ENCODE measurements at places on chromosomes 13 and 19. TPM values are rescaled to one million over a fixed set of nuclear protein-coding genes. Genes with fewer than 3 reads are reported as not detected.

- ATAC-seq = peak; percentile 77
Observed at GRCh38 chr13:75762076-75762937, 126.2 kb downstream of the LMO7 start.

GRCh38 chr19:15488489-15489226 is 9.4 kb upstream of the PGLYRP2 start:
- ATAC-seq = no peak

Gene KIR3DL1
- not detected for total RNA-seq

Gene ZNF433
- 4.0 TPM for total RNA-seq

DNA sequence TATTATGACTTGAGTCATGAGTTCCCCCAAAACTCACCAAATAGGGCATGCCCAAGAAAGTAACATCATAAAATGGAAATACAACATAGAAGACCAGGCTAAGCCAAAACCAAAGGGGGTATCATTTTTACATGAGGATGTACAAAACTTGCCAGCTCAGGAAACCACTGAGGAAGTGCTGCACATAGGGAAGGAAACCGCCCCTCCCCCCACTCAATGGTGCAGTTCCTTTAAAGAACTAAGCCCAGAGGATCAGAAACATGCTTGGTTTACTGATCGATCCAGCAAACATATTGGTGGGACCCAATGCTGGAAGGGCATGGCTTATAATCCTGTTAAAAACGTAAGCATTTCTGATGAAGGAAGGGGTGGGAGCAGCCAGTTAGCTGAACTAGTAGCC is 4.2 kb upstream of the ZNF486 start:
- no peak for ATAC-seq

Gene FUT2
- 101 TPM for total RNA-seq

DNA sequence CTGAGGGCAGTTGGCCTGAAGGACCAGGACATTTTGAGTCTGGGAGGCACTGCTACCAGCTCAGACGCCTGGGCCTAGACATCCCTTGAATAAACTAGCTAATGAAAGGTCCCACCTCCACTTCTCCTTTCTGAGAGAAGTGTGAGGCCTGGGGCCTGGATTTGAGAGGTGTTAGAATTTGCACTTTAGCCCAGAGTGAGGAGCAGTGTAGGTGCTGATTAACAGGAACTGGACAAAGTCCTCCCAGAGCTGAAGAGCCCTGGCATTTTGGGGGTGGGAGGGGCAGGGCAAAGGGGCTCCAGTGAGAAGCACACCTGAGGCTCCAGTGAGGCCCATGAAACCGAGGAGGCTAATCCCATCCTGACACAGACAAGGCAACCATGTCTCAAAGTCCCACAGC is 15.2 kb upstream of the SLC1A5 start:
- ATAC-seq = no peak

GRCh38 chr19:45681391-45682015 is 10.2 kb downstream of the SNRPD2 start:
- ATAC-seq = peak; percentile 87

DNA sequence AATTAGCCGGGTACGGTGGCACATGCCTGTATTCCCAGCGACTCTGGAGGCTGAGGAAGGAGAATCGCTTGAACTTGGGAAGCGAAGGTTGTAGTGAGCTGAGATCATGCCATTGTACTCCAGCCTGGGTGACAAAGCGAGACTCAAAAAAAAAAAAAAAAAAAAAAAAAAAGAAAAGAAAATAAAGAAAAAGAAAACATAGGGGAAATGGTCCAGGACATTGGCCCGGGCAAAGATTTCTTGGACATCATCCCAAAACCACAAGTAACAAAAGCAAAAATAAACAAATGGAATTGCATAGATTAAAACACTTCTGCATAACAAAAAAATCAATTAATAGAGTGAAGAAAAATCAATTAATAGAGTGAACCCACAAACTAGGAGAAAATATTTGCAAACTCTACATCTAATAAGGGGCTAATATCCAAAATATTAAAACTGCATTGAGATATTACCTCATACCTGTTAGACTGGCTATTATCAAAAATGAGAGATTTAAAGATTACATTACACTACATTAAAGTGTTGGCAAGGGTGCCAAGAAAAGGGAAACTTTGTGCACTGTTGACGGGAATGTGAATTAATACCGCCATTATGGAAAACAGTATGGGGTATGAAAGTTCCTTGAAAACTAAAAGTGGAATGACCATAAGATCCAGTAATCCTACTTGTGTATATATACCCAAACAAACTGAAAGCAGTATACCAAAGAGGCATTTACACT is 18.5 kb upstream of the ABCC4 start:
- ATAC-seq = no peak

DNA sequence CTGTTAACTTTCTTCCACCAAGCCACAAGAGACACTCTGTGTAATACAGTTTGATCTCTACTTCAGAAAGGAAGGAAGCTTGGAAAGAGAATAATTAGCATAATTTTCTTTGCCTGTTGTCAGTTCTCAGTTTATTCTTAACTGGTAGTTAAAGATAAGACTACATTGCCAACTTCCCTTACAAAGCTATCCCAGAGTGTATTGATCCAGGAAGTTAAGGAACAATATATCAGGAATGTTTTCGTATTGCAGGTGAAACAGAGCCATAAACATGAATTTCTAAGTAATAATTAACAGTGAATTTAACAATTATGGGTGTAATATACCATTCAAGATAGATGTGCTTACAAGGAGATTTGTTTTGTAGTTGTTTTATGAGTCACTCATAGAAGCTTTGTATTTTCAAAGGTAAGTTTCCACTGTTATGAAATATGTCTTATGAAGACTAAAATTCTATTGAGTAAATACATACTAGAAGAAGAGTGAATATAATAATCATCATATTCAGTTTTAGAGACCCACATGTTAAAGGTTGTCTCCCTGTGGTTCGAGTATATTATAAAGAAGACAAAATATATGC is 88.4 kb upstream of the KLF5 start:
- ATAC-seq = peak; percentile 71

DNA sequence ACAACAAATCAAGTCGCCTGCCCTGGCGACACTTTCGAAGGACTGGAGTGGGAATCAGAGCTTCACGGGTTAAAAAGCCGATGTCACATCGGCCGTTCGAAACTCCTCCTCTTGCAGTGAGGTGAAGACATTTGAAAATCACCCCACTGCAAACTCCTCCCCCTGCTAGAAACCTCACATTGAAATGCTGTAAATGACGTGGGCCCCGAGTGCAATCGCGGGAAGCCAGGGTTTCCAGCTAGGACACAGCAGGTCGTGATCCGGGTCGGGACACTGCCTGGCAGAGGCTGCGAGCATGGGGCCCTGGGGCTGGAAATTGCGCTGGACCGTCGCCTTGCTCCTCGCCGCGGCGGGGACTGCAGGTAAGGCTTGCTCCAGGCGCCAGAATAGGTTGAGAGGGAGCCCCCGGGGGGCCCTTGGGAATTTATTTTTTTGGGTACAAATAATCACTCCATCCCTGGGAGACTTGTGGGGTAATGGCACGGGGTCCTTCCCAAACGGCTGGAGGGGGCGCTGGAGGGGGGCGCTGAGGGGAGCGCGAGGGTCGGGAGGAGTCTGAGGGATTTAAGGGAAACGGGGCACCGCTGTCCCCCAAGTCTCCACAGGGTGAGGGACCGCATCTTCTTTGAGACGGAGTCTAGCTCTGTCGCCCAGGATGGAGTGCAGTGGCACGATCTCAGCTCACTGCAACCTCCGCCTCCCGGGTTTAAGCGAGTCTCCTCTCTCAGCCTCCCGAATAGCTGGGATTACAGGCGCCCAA is at the start of gene LDLR:
Gene LDLR, plus strand, starts transcription at position 210 of the 760 bp plus-strand sequence. Its CDS starts 86 bp downstream, at position 296.
- peak; percentile 66 for ATAC-seq

DNA sequence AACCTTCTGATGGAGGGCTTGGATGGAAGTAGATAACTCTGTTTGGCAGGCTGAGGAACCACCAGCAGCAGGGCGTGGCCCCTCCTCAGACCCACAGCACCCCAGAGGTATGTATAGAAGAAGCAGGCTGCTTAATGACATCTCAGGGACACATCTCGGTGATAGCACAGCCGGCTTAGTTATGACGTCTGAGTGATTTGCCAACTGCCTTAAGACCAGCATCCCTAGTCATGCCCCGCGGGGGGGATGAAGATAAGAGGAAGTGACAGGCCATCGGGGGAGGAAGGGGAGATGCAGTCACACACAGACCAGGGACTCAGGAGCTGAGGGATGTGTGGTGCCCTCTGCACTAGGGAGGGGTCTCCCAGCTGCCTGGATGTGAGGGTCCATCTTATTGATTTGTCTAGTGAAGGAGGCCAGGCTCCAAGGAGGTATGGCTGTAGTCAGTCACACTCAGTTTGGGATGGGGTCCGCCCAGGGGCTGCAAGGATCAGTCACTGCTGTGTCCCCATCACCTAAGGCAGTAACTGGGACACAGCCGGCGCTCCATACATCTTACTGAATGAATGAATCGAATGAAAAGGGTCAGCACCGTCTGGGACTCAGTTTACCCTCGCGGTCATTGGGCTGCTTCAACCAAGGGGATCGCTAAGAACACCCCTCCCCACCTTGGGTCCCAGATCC is 19.2 kb upstream of the ERCC1 start:
- ATAC-seq = no peak

- peak; percentile 31 for ATAC-seq
Observed at GRCh38 chr13:24038841-24039330, 121.6 kb upstream of the SPATA13 start.

Gene SMIM44
- not detected for total RNA-seq

- ATAC-seq = peak; percentile 69
Observed at GRCh38 chr13:73704587-73704986, 429.6 kb downstream of the KLF12 start.

- no peak for ATAC-seq
Observed at GRCh38 chr13:21133077-21133476, 43.3 kb downstream of the SKA3 start.

Gene ZNF320
- 3.8 TPM for total RNA-seq

Gene LILRB2
- total RNA-seq = 0.84 TPM

Gene ALKBH6
- total RNA-seq = 12.3 TPM

GRCh38 chr13:99989276-99990125 is 7.9 kb downstream of the ZIC2 start:
- ATAC-seq = peak; percentile 17

DNA sequence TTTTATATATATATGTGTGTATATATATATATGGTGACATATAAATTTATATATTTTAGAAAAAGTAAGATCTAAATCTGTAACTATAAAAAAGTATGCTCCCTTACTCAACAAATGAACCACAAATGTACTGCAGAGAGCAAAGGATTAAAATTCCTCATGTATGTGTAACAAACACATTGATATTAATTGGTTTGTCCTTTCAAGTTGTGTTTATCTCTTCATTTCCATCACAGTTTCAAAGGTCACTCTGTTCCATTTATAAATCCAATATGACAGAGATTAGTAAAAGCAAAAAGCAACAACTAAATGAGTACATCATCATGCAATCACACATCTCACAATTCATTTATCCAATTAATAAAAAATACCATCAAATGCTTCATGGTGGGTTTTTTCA is 247.9 kb downstream of the DACH1 start:
- no peak for ATAC-seq

Gene ZNF714
- total RNA-seq = 9.5 TPM

DNA sequence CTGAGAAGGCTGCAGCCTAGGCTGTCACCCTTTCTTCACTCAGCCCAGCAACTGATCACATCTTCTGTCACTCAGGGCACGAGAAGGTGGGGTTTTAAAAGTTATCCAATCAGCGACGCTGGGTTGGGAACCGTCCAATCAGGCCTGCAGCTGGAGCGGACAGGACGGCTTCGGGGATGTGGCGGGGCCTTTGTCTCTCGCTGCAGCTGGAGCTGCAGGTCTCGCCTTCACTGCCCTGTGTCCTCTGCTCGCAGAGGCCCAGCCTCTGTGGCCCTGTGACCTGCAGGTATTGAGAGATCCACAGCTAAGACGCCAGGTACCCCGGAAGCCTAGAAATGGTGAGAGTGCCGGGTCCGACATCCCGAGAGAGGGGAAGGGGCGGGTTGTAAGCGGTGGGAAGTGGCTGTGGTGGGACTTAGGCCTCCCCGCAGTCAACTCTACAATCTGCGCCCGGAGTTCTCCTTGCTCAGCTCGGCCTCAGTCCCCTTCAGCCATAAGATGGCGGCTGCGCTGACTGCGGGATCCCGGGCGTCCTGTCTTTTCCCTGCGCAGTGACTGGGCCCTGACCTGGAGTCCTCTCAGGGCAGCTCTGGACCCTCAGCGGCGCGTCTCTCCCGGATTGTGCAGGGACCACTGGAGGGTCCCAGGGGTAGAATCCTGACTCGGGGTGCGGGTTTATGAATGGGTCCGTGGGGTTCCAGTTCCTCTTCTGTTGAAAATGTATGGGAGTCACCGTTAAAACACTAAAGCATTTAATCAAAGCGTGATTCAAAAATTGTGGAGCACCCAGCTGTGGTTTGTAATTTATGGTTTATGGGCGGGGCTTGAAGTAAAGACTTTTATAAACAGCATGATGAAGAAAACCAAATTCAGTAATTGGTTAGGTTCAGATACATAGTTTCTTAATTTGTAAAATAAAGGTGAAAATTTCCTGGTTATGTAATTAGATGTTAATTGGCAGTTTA is at the start of gene ZNF714:
Gene ZNF714, plus strand, starts transcription at position 193 of the 965 bp plus-strand sequence. CDS start 16,066 bp downstream, outside the sequence.
- ATAC-seq = peak; percentile 99

DNA sequence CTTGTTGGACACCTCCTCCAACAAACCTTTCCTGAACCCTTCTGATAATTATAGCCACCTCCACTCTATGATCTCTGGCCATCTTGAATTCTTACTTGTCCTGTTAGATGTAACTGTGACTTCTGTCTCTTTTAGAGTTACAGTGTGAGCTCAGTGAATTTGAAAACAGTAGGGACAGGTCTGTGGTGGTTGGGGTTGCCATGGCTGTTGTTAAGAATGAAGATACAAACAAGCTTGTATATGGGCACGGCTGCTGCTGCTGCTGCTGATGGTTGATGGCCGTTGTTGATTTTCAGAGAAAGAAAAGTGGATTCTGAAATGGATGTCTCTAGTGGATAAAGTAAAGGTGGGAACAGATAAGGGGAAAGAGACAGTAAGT is 101.5 kb downstream of the STARD13 start:
- ATAC-seq = no peak

Gene CYP4F3
- total RNA-seq = 34.8 TPM

DNA sequence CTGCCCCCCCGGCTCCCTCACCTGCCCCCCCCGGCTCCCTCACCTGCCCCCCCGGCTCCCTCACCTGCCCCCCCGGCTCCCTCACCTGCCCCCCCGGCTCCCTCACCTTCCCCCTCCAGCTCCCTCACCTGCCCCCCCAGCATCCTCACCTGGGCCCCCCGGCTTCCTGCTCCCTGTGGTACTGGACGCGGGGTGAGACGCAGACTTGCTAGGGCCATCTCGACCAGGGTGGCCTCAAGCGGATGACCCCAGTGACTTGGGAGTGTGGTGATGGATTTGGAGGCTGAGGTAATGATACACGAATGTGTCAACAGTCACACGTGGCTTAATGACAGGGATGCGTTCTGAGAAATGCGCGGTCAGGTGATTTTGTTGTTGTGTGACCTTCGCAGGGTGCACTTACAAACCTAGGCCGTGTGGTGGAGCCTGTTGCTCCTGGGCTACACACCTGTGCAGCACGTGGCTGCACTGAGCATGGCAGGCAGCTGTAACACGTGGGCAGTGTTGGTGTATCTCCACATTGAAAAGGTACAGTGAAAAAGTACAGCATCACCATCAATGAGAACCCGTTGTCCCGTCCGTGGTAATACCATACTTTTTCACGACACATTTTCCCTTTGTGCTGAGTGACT is 197.8 kb downstream of the TEX29 start:
- ATAC-seq = peak; percentile 47

Gene ZNF793
- total RNA-seq = 4.4 TPM
